Activated effector memory CD4-positive, alpha-beta T cell treated with anti-CD3 and anti-CD28 coated beads, Interleukin-2, amount 50 U/mL, for 16 hours (primary cell): ENCODE measurements at places on chromosomes 2 and 18.

GRCh38 chr2:36572719-36573059 lies 25.3 kb downstream of the FEZ2 start:
- no peak for DNase-seq

- peak; percentile 38 for DNase-seq
Measured at GRCh38 chr2:8652774-8653426, 29.0 kb upstream of the ID2 start.

DNA sequence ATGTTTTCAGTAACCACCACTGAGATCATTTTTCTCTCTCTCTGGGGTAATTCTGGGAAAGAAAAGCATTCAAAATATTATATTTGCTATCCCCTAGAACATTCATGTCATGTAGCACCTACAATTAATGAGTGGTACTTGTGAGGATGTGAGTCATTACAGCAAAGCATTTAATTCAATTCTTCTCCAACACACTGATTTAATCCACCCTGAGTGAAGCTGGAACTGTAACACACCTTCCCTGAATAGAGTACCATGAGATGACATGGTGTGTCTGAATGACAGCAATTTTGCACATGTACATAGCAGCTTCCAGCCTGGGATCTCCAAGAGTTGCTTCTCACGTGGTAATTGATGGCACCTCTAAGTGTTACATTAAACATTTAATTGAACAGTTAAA lies 207.1 kb upstream of the SLC14A2 start:
- no peak for DNase-seq

DNA sequence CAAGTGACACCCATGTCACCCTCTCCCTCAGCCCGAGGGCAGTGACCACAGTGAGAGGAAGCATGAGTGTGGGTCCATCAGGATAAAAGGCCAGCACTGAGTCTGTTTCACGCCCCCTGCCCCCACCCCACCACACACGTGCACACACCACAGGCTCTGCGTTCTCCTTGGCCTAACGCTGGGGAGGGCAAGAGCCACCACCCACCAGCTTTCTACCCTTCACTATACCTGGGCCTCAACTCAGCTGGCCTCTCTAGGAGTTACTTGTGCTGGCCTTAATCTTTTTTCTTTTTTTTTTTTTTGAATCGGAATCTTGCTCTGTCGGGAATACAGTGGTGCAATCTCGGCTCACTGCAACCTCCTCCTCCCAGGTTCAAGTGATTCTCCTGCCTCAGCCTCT lies 140.5 kb downstream of the ZFP36L2 start:
- DNase-seq, result peak; percentile 27

DNA sequence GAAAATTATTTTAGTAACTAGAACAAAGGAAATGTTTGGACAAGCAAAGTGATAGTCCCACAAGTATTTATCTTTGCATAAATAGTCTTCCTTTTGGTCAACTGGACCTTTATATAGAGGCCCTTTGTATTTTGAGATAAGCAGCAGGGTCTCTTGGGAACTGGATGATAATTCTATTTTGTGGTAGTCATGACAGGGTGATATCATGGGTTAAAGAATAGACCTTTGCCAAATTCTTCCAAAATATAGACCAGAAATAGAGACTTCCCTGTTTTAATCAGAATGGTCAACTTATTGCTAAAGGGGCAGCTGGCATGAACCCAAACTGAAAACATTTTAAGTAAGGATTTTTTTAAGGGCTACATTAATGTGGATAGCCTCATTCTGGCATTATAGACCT lies 10.5 kb downstream of the PLEK start:
- DNase-seq, result no peak

DNA sequence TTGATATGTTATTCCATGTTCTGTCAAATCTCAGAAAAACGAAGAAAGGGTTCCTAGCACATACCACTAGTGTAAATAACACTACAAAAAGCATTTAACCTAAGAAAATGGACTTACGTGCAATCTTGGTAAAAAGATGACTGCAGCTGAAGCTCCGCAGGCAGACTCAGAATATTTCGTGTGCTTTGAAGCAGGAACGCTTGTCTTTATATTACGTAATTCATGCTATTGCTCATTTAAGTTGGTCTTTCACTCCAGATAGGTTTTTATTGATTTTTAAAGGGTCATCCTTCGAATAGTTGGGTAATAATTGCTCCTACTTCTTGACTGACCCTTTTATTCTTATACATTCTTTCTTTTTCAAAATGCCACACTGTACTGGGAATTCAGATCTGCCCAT lies 44.0 kb downstream of the ID2 start:
- DNase-seq, result no peak

GRCh38 chr2:181312515-181312927 lies 144.7 kb upstream of the ITGA4 start:
- DNase-seq, result no peak

DNA sequence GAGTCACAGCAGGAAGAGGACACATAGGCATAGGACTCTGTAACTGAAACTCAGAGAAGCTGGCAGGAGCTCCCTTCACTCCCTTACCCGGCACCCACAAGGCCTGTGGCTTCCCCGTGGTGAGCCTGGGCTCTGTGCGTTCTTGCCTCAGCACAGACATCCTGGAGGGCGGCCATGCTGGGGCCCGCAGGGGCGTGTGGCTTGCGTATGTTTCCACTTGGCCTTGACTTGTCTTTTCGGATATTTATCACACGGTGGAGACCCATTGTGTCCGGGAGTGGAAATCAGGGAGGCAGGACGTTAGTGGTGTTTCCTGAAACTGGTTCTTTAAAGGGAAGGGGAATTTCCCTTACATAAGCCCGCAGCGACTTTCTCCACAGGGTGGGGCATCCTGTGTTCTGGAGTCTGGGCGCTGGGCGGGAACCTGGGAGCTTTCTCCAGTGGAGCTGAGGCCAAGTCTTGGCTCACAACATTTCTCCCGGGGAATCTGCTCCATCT lies 49.9 kb upstream of the EML6 start:
- no peak for DNase-seq

GRCh38 chr2:197108758-197109157 lies 182.3 kb upstream of the PGAP1 start:
- DNase-seq, result no peak

DNA sequence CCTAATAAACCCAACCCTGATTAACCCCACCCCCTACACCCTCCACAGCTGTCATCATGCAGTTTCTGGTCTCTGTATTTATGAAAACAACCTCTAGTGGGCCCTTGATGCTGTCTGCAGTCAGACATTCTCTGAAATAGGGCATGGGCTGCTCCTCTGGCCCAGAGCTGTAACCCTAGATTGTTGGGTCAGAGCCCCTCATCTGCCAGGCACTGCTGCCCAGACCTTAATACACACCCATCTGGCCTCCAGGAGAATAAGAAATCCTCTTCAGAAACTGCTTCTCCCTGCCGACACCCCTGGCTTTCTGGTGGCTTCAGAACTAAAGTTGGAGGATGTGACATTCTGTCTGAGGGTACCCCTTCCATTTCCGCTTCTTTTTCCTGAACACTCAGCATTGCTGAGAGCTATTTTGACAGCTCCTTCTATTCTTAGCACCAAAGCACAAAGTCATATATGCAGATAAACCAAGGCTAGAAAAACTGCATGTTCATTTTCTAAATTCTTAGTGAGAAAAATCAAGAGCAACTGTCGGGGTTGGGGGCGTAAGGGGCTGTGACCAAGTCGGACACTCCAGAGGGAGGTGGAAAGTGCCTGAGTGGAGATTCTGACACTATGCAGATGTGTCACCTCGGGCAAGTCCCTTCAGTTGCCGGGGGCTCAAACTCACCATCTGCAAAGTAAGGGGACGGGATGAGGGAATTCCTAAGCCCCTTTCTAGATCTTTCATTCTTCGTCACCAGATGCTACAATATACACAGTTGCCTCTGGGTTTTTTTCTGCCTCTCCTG lies 28.7 kb downstream of the SRSF7 start:
- peak; percentile 85 for DNase-seq

DNA sequence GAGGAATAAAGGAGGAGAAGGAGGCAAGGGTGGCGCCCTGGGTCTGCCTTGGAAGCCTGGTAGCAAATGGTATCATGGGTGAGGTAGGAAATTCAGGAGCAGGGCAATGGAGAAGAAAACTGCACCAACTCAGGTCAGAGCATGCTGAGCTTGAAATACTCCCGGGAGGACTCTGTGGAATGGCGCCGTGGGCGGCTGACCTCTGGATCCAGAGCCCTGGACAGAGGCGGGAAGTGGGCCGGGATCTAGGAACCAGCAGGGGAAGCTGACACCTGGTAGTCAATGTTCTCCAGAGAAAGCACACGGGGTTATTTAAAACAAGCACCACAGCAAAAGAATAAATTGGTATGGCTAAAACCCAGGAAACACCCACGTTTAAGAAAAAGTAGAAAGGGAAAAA lies 161.3 kb downstream of the INO80D start:
- no peak for DNase-seq

DNA sequence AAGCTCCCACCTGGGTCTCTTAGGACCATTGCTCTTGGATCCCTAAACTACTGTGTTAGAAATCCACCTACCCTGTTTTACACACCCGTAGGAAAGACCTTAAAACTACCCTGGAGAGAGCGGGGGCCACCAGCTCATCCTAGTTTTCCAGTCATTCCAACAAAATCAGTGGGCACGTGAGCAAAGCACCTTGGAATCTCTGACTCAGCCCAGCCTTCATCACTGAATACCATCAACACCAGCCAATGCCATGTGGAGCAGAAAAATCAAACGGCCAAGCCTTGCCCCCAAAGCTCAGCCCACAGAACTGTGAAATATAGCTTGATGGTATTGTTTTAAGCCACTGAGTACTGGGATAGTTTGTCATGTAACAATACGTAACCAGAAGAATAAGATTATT lies 449.7 kb upstream of the CHAC2 start:
- DNase-seq, result no peak

DNA sequence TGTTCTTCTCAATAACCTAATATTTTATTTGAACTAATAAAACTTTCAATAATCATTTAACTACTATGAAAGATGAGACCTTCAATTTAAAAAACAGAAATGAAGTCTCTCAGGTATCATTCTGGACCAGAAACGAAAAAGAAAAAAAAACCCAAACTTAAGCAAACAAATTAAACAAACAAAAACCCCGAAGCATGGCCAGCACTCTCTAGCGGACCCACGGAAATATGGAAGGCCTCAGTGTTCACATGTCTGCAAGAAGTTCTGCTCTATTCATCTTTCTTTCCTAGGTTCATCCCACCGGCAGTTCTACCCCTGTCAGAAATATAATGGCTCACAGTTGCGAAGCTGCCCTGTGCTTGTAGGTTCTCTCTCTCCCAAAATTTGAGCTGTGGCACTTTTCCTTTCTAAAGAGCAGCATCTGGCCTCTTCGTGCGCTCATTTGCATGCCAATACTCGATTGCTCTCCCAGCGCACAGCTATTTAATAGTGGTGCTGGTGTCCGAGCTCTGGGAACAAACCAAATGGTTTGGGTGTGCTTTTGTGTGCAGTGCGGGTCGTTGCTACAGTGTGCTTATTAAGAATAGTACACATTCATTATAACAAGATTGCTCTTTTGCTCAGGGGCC lies 129.0 kb upstream of the ZEB2 start:
- no peak for DNase-seq

DNA sequence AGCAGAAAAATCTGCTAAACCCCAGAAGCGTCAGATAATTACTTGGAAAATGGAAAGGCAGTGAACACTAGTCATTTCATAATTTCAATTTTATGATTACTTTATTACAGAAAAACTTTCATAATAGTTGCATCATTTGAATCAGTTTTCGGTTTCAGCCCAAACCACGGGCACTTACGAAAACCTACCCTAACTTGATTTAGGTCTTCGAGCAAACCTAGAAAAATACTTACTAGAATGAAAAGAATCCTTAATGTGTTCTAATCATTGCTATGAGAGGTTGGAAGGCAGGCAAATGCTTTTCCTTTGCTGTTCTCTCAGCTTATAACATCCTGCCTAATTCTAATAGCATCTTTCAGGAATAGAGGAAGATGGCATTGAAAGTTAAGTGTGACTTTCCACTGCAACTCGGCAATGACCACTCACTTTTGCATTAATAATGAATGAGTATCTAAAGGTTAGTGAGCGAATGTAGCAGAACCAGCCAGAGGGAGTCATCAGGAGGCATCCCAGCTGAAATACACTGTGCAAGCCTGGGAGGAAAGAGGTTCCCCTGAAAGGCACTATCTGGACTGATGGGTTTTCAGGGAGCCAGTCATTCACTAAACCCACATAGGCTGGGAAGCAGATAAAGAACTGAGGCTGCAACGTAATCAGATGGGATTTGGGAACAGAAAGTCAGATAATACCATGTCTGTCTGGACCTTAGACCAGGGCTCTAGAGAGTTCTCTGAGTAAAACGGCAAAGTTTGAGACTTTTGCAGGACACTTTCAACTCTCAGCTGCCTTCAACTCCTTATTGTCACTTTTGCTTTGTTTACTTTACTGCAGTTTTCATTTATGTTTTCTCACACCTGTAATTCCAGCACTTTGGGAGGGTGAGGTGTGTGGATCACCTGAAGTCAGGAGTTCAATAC lies 520.8 kb downstream of the RNF144A start:
- no peak for DNase-seq

DNA sequence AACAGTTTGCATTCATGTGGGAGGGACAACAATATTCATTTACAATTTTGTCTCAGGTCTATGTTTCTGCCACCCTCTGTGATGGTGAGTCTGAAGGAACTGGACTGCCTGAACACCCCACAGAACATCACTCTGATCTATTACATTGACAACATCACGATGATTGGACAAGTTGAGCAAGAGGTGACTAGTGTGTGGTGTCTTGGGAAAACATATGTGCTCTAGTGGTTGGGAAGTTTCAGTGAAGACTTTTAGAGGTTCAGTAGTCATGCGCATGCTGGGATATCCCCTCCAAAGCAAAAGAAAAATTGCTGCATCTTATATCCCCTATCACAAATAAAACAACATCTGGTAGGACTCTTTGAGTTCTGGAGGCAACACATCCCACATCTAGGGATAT lies 18.6 kb upstream of the CTLA4 start:
- DNase-seq, result no peak

GRCh38 chr2:231687961-231688360 lies 20.4 kb upstream of the PTMA start:
- DNase-seq, result no peak

DNA sequence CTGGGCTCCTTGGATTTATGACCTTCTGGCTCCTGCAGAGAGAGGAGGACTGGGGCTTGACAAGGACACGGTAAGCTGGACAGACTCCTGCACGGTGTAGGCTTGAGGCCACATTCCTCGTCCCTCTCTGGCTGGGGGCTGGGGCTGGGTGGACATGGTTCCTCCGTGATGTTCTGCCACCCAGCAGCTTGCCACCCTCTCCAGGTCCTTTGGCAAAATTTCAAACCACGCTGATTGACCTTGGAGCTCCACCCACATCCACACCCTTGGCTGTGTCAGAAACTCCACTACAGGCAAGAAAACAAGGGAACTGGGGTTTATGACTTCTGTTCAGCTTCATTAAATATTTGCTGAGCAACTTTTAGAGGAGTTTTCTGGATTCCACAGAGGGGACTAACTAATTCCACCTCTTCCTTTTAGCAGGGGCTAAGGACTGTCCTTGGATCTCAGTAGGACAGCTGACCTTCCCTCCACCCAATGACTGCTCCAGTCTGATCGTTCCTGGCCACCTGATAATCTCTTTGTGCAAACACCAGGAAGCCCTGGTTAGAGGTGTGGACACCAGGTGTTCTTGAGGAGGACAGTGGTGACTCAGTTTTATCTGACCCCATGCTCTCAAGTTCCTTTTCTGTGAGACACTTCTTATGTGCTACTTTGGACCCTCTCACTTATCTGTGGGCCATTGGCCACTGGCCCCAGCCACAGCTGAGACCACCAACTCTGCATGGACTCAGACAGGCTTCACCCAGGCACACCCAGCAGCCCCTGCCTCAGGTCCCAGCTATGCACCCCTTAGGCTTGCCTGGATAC lies 29.3 kb downstream of the GPR55 start:
- DNase-seq, result no peak

- no peak for DNase-seq
Measured at GRCh38 chr18:58562999-58563667, 65.8 kb downstream of the ALPK2 start.

- DNase-seq, result no peak
Measured at GRCh38 chr18:62739911-62740310, 24.6 kb downstream of the PHLPP1 start.
